ENCODE measurements at places on chromosomes 2 and 18. TPM values are rescaled to one million over a fixed set of nuclear protein-coding genes. Genes with fewer than 3 reads are reported as not detected.

The CYTIP gene
- 0.64 TPM for total RNA-seq

The RMND5A gene
- total RNA-seq: 25.8 TPM

The SULT1C4 gene
- 6.0 TPM for total RNA-seq

The SERPINB10 gene
- total RNA-seq: not detected

The CYP1B1 gene
- 137 TPM for total RNA-seq

The BOK gene
- 47.5 TPM for total RNA-seq

The L3MBTL4 gene
- 0.59 TPM for total RNA-seq

The HRH4 gene
- total RNA-seq: not detected

The POTEI gene
- total RNA-seq: not detected

The SERPINB5 gene
- total RNA-seq: not detected

The KCNE4 gene
- total RNA-seq: 3.5 TPM

The CRACDL gene
- total RNA-seq: 1.3 TPM

The DLX2 gene
- total RNA-seq: 17.4 TPM

The SDC1 gene
- total RNA-seq: 11.6 TPM

The SPATS2L gene
- 152 TPM for total RNA-seq

The ZEB2 gene
- 126 TPM for total RNA-seq
